ENCODE measurements at places on chromosomes 2 and 18.

- peak; percentile 29 for DNase-seq
Observed at GRCh38 chr18:69330385-69331005, 70.2 kb upstream of the DOK6 start.

- DNase-seq: peak; percentile 10
Observed at GRCh38 chr2:70643715-70644114, 90.1 kb upstream of the TGFA start.

- no peak for DNase-seq
Observed at GRCh38 chr2:233367586-233367985, 13.3 kb downstream of the DGKD start.

DNA sequence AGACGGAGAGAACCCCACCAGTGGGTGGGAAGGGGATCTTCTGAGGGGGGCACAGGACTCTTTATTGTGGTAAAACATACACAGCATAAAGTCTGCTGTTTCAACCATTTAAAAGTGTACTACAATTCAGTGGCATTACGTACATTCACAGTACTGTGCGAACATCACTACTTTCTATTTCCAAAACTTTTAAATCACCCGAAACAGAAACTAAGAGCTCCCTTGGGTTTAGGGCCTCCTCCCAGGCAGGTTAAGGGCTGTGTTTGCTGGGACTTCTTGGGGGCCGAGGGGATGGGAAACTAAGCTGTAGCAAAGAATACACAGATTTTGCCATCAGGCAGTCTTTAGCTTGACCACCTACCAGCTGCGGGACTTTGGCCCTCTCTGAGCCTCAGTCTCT lies 242.0 kb downstream of the HAUS1 start:
- DNase-seq: no peak

DNA sequence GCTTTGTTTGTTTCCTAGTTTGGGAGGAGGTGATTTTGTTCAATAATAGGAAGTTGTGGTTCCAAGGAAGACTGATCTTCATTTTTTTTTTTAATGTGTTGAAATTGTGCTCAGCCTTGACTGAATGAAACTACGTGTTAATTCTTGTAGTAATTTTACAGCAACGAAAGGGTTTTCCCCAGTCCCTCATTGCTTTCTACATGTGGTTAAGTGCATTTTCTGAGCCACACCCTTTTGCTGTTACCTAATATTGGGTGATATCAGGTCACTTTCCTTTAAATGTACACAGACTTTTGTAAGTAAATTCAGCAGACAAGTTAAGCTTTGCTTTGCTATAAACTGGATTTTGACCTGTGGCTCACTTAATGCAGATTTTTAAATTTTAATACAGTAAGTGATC lies 73.6 kb downstream of the OTX1 start:
- DNase-seq: no peak
